ENCODE measurements at places on chromosomes 6 and 20.

DNA sequence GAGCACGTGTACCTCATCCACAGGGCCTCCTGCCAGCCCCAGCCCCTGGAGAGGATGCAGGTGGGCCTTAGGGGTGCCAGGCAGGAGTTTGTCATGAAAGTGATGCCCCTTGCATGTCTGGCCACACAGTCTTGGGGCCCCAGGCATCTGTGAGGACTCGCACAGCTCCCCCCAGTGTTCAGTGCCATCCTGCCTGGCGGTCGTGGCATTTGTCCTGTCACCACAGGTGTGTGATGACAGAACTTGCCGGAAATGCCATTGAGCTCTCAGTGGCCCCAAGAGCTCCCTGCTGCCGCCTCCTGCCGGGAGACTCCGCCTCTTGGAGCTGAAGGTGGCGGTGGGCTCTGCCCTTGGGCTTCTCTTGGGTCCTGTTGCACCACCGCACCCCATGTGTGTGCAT is 30.6 kb upstream of the ADRM1 start:
- DNase-seq, result no peak

DNA sequence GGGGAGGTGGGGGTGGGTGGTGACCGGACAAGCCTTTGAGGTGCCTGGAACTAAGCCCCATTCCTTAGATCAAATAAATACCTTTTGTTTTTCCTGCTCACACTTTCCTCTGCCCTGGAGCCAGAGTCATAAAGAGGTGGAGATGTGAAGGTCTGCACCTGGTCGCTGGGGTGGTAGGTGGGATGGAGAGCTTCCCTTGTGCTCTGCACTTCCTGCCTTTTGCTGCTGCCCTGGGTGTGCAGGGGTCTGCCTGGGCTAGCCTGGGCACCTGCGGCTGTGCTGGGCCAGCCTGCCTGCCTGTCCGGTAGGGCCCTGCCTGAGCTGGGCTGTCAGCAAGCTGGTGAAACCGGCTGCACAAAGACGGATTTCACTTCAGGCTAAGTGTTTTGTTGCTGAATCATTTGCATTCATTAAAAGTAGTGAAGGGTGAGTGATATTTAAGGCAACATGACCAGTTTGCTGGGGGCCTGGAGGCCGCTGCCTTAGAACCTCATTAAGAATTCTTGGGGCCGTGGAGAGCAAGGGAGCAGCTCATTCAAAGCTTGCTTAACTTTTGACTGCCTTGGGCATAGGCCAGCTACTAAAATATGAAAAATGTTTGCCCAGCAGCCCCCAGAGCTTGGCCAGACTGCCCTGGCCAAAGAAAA is 20.5 kb downstream of the PTK7 start:
- DNase-seq, result no peak

DNA sequence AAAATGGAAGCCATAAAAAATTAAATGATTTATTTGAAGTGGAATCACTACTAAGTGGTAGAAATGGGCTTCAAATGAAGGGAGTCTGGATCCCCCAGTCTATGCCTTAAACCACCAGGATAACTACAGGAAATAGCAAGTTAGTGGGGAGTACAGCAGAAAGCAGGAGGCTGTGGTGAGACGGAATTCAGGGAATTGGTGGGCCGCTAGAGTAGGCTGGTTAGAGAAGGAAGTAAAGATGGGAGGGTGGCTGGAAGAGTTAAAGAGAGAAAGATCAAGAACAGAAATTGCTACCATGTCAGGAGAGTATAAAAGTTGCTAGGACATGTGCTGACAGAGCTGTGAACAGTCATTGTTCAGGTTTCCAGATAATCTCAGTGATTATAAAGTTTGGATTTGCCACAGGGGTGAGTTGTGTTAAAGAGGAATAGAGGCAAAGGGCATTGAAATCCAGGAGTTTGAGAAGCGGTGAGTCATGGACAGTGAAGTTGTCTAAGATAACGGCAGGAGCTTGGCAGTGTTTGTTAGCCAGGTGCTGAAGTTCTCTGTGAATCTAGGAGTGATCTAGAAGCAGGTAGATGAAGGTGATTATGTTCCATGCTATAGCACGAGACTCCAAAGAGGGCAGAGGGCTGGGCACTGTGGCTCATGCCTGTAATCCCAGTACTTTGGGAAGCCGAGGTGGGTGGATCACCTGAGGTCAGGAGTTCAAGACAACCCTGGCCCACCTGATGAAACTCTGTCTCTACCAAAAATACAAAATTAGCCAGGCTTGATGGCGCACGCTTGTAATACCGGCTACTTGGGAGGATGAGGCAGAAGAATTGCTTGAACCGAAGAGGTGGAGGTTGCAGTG is 13.7 kb upstream of the HINT3 start:
- no peak for DNase-seq

GRCh38 chr6:30494291-30494861 is 5.1 kb downstream of the HLA-E start:
- DNase-seq, result no peak

All from stimulated activated CD8-positive, alpha-beta memory T cell treated with anti-CD3 and anti-CD28 coated beads, Interleukin-7, amount 100 ng/mL, for 1 hour (primary cell).